Stimulated activated CD4-positive, alpha-beta T cell treated with anti-CD3 and anti-CD28 coated beads, Interleukin-1b, Interleukin-23, amount 100 ng/mL, for 1 hour (primary cell): ENCODE measurements at places on chromosomes 5 and 9.

DNA sequence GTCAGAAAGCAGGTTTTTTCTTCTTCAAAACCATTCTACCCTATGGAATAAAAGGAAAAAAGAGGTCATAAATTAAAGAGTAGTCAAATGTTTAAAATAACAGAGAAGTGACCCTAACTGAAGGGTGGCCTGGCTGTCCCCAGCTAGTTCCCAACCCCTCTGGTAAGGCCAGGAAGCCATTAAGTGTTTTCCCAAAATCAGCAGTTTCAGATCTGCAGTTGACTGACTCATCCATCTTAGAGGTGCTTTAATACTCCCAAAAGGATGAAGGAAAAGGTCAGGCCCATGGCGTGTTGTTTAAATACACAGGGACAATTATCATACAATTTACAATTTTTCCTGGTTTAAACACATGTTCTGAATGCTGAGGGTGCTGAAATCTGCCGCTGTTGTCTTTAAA is 47.9 kb upstream of the TBC1D9B start:
- no peak for DNase-seq

- no peak for DNase-seq
Observed at GRCh38 chr9:1125741-1126140, 75.6 kb downstream of the DMRT2 start.

GRCh38 chr5:126641387-126641786 is 40.6 kb downstream of the PHAX start:
- DNase-seq: no peak

DNA sequence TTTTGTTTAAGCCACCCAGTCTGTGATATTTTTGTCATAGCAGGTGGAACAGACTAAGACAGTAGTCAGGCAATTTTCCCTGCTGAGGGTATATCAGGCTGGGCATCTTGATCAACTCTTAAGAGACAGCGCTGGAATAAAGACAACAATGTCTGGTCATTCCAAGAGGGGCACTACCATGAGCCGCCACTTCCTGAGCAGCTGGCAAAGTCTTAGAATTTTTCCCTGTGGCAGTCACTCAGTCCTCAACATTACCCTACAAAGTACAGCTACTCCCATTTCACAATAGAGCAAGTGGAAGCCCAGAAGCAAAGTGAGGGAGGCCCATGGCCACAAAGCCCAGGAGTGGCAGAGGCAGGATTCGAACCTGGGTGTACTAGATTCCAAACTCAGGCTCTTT is 74.8 kb downstream of the SH3PXD2B start:
- DNase-seq: no peak

- DNase-seq: no peak
Observed at GRCh38 chr5:39231705-39232525, 12.6 kb upstream of the FYB1 start.

DNA sequence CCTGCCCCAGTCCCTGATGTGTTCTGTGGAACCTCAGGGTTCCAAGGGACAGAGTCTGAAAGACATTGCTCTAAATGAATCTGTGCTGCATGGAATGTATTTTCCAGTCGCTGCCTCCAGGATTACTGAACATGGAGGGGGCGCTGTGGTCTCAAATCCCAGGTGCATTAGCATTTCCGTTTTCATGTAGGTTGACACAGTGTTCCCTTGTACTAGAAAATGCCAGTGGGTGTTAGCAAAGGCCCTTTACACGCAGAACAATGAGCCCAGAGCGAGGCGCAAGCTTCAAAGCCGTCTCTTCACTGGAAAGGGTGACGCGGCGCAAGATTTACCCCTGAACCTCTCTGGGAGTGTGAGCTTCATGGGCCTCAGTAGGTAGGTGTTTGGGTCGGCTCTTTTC is 308.3 kb downstream of the SLIT3 start:
- no peak for DNase-seq

DNA sequence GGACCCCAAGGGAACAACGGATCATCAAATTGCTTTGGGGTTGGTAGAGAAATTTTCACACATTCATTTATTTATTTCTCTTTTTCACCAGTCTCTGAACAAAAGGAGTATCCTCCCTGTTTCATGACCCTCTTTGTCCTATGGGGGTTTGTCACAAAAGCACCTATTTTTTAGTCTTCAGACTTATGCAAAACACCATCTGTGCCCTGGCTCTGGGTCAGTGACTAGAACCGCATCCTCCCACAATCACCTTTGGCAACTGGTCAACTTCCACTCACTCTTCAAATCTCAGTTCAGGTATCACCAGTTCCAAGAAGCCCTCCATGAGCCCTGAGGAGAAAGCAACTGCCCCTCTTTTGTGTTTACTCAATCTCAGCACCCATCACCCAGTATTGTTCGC is 395.7 kb downstream of the CDK5RAP2 start:
- no peak for DNase-seq

DNA sequence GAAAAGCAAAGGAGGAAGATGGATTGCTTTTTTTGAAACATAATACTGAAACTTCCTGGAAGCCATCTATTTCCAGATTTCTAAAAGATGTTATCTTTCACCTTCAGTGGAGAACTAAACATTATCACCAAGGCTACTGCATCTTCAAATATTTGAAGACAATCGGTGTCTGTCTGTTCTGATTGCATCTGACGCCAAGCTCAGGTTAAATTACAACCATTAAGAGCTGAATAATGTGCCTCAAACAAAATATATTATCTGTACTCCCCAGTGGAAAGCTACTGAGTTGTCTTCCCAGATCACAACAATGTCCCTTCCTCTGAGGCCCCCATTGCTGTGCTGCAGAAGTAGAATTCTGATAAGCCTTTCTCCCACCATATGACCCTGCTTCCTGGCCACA is 342.3 kb downstream of the PLK2 start:
- no peak for DNase-seq

DNA sequence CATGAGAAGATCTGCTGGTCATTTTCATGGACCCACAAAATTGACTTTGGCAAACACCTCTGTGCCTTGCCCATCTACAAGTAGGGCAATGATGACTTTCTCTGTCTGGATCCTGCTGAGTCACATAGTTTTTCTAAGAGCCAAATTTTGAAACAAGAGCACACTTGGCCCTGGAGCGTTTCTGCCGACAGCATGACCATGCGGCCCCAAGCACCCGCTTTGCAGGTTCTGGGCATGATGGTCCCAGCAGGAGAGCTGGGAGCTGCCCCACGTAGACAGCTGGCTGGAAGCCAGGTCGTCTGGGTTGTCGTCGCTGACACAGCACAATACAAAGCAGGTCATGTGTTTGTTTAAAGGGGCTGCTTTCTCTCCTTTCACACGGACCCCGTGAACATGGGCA is 159.8 kb downstream of the SYK start:
- no peak for DNase-seq

DNA sequence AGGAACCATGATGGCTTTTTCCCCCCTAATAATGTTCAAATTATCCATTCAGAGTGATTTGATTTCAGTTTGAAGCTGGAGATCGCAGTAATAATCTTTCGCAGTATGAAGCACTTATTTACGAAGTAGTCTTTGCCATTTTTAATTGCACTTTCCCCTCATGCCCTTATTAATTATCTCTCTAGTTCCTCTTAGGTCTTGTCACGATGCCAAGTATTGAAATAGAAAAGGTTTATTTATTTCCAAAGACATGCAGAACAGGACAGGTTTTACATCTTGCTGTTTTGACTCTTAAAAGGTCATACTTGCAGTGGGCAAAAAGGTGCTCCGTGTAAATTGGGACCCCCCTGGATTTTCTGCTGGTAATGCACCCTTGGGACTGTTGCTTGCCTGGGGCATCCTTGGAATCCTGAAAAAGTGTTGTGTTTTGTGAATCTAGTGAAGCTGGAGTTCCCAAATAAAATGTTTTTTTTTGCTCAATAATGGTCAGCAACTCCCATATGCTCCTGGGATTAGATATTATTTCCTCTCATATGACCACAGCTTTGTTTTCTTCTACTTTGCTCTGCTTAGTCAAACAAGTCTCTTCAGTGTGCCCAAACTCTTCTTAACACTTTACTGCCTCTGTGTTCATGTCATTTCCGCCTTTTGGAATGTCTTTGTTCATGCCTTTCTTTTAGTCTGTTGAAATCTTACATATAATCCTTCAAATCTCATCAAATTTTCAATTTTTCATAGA is 278.3 kb downstream of the TMEM38B start:
- DNase-seq: no peak

GRCh38 chr9:124355039-124355940 is 60.0 kb downstream of the PSMB7 start:
- DNase-seq: no peak

DNA sequence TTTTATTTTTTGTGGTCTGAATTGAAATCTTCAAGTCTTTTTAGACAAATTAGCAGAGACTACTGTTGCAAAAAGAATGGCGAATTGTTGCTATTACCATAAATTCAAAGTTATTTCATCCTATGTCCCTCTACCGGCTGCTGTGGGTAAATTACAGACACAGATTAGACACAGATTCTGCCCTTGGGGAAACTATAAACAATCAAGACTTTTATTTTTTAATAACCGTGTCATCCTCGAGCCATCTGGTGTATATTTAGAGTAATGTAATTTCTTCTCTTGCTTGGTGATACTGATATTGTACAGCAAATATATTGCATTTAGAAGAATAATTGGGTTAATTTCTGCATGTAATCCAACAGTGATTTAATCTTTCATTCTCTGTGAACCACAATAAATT is 228.0 kb upstream of the ADAMTSL1 start:
- DNase-seq: no peak

DNA sequence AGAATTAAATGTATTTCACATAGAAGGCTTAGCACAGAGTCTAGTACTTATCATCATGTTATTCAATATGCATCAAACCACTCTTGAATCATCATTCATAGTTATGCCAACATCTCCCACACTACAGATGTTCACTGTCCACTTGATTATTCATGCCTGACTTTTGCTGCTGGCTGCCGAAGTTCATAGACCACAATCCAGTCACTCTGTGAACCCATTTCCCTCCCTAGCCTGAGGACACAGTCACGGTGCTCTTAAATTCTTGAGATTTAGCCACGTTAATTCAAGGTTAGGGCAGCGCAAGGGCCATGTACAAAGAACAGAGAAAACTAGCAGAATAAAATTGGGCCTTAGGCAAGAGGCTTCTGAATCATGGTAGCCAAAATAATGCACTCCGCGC is 32.4 kb downstream of the ABCA1 start:
- DNase-seq: no peak

- no peak for DNase-seq
Observed at GRCh38 chr5:68803881-68804319, 289.9 kb upstream of the SLC30A5 start.

DNA sequence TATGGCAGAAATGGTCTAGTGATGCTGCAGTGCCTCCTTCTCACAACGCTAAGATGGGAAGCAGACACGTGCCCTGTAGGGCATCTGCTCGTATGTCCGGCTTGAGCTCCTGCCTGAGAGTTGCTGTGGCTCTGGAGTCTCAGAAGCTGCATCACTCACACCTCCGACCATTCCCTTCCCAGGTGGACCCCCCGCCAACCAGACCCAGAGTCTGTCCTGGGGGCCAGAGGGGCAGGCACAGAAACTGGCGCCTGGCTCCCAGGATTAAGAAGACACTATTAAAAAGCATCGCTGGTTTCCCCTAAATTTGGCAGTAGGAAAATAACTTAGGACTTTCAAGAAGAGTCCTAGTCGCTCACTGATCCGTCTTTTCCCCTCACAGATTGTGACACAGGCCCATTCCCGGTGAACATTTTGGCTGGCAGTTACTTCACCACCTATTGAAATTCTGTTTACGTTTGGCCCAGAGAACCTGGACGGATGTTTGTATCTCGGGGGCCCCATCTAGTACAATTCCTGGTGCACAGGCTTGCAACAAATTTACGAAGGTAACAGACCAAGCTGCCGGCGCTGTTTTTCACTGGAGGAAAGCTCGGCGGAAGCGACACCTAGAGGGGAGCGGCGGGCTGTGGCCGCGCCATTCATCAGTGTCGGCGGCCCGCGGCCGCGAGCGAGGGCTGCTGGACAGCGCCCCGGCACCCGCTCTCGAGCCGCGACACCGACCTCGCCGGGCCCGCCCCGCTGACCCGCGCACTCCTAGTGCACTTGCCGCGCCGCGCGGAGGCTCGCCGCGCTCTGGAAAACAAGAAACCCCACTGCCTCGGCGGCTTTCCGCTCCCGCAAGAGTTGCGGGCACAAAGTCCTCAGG is 1.6 kb downstream of the FSTL4 start:
- no peak for DNase-seq

- no peak for DNase-seq
Observed at GRCh38 chr5:159727167-159727566, 189.1 kb upstream of the ADRA1B start.

GRCh38 chr5:165497707-165498106 is 1992.3 kb downstream of the MAT2B start:
- DNase-seq: no peak

DNA sequence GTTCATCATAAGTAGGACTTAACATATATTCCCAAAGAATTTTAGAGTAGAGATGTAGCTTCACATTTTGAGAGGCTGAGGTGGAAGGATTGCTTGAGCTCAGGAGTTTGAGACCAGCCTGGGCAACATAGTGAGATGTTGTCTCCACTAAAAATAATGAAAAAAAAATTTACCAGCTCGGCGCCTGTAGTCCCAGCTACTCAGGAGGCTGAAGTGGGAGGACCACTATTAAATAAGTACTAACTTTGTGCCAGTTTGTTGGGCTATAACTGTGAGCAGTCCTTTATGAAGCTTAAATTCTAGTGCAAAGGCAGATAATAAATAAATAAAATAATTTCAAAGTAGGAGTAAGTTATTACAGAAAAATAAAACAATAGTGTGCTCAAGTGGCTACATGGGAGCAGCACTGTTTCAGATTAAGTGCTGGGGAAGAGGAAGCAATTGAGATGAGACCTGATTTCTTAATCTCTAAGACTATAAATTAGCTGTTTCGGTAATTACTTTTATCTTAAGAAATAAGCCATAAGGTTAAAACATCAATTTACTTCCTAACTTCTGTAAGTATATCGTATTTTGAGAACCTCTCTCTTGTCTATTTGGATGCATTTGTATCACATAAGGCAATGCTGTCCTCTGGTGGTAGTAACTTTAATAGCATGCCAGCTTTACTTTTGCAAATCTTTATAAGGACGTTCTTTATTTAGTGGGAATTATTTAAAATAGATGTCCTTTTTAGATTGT is 98.9 kb downstream of the CSNK1G3 start:
- no peak for DNase-seq

- DNase-seq: no peak
Observed at GRCh38 chr9:86660146-86660943, 287.0 kb downstream of the GAS1 start.

GRCh38 chr5:6710551-6711318 is 2.5 kb upstream of the TENT4A start:
- no peak for DNase-seq

DNA sequence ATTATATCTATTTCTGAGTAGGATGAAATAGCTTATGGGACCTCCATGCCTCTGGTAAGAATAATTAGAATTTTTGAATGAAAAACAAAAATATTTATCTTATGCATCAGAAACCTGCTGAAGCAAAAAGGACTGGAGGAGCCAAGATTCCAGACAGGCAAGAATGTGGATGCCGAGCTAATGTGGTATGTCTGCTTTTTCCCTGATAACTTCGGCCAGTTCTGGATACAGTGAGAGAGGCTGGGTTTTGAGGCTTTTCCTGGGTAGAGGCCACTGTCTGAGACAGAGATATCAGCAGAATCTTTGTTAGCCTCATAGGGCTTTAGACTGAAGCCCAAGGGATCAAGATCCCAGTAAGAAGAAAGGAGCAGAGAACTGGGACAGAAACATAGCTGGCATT is 5.2 kb upstream of the CTNND2 start:
- DNase-seq: no peak

GRCh38 chr9:97774673-97775072 is 77.5 kb upstream of the XPA start:
- DNase-seq: no peak
